Activated CD4-positive, alpha-beta T cell treated with anti-CD3 and anti-CD28 coated beads, Interleukin-2, amount 10 ng/mL, durations not matched to agents 7 days and 5 days (primary cell): ENCODE measurements at places on chromosomes 2 and 18. TPM values are rescaled to one million over a fixed set of nuclear protein-coding genes. Genes with fewer than 3 reads are reported as not detected.

CDH2 gene
- not detected for total RNA-seq

TRIM43 gene
- not detected for total RNA-seq

DNA sequence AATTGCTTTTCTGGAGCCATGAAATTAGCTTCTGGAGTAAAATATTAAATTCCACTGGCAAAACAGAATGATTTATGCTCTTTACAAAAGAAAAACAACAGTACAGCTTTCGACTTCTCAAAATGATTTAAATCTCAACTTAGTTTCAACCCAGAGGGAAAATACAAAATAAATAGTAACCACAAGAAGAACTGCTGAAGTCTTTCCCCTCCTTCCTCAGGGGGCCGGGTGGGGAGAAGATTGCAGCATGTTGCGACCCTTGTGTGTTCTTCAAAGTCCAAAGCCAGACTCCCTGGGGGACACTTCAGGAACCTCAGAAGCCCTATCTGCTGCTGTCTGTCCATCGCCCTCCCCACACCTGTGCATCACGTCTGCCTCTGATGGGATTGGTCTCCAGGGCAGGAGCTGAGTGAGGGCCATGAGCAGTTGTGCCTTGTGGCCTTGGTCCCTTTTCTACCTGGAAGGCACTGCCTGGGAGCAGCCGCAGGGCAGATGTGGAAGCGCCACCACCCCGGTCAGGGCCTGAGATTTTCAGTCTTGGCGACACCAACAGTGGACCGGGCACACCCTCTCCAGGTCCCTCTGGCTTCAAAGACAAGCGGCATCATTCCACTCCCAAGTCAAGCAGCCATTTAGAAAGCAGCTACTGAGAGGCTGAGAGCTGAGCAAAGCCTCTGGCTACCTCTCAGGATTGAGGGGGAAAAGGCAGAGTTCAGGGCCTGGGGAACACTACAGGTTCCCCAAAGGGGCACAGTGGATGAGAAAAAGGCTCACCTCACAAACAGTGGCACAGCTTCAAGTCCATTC, 210.1 kb upstream of the RAB6C start:
- no peak overlapping the region for H3K27ac ChIP-seq
- H3K27me3 ChIP-seq, result peaks cover 4% of the 10 kb centered on the region
- no peaks in the 10 kb centered on the region for H3K4me1 ChIP-seq
- no peaks in the 10 kb centered on the region for H3K36me3 ChIP-seq

DNA sequence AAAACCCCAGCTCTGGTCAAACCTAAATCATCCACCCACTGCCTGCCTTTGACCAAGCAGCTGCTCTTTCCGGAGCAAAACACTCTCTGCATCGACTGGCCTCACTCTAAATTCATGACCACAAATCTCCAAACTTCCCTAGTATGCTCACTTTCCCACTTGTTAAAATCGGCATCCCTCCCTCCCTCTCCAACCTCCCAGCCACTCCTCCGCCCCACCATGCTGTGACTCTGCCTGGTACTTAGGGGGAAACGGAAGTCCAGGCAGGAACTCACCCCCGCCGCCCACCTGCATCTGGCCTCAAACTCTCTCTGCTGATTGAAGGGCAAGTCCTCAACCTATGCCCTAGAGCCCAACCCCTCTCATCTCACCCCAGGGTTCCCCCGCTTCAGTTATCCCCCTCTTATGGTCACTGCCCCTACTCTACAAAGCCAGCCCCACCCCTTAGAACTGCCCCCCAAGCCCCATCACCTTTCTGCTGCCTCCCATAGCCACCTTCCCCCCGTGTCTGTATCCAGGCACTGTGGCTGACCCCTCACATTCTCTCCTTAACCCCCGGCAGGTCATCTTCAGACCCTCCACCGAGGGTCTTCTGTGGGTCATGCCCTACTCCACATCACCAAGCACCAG, 3.8 kb upstream of the ADRA2B start:
- H3K36me3 ChIP-seq, result no peaks in the 10 kb centered on the region
- H3K27me3 ChIP-seq, result peaks cover 38% of the 10 kb centered on the region
- peaks cover 17% of the 10 kb centered on the region for H3K4me1 ChIP-seq
- DNase-seq, result no peak
- peak overlapping the region; percentile 20 for H3K27ac ChIP-seq
- H3K4me3 ChIP-seq, result no peak overlapping the region

ANO7 gene
- total RNA-seq, result 0.12 TPM

- DNase-seq, result peak; percentile 7
- H3K4me1 ChIP-seq, result no peaks in the 10 kb centered on the region
- no peaks in the 10 kb centered on the region for H3K36me3 ChIP-seq
- H3K27ac ChIP-seq, result no peak overlapping the region
Measured at GRCh38 chr2:20999906-21000645, 43.8 kb downstream of the APOB start.

ZNF385B gene
- not detected for total RNA-seq

DNA sequence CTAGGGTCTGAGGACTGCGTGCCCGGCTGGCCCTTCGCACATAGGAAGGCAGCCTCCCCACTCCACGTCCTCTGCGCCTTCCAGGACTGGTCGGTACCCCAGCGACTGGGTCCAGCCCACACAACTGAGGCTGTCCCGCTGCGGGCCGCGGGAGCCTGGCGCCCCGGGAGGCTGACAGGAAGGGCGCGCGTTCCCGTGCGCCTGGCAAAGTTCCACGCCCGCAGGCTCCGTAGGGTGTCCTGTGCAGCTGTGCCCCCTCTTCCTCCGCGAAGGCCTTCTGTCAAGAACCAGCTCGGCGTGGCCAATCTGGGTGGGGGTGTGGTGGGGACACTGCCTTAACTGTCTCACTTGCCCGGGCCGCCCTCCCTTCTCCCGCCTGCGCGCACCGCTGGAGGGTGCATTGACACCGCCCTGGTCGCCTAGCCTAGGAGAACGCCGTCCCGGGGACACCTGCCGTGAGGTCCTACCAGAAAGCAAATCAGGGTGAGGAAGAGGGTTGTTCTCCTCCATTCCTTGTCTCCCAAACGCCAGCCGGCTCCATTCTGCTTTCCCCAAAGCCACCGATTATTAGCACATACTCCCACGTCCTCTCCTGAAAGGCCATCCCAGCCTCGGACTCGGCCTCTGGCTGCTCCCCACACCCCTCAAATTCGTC, 618 bp upstream of the LYPD1 start:
- peaks cover 29% of the 10 kb centered on the region for H3K27me3 ChIP-seq
- H3K36me3 ChIP-seq, result no peaks in the 10 kb centered on the region
- DNase-seq, result no peak
- H3K4me1 ChIP-seq, result no peaks in the 10 kb centered on the region
- H3K4me3 ChIP-seq, result no peak overlapping the region
- H3K27ac ChIP-seq, result no peak overlapping the region

SCN3A gene
- not detected for total RNA-seq
